Activated T-cell treated with anti-CD3 and anti-CD28 coated beads, Interleukin-2, amount 50 U/mL, for 1 hour (primary cell): ENCODE measurements at places on chromosomes 3 and 15.

- no peak for DNase-seq
Measured at GRCh38 chr3:51350751-51351150, 34.3 kb upstream of the MANF start.

- DNase-seq, result no peak
Measured at GRCh38 chr3:187986514-187986934, 167.4 kb upstream of the LPP start.

DNA sequence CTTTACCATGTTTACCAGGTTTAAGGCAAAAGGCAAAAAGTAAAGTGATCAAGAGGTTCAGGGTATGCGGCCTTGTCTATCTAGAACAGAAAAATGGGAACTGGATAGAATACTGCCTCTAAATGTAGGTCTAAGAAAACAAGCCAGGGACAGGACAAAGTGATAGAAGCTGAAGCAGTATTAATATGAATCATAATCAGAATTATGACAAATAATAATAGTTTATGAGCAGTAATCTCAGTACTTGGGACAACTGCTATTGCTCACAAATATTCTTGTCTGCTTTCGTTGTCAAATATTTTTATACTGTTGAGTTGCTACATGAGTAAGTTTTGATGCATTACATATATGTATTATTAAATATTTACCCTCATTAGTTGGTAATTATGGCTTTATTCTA lies 356.9 kb upstream of the RBMS3 start:
- DNase-seq, result no peak

DNA sequence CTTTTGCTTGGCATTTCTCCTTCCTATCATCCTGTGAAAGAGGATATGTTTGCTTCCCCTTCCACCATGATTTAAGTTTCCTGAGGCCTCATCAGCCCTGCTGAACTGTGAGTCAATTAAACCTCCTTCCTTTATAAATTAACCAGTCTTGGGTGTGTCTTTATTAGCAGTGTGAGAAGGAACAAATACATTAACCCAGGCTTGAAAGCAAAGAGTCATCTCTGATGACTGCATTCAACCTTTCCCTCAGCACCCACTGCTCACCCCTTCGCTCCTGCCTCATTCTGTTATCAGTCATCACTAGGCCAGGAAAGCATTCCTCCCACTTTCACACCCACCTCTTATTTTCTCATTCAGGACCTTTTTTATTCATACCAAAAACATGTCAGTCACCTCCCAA lies 59.6 kb upstream of the CASR start:
- no peak for DNase-seq
